ENCODE measurements at places on chromosomes 6 and 20.
A peak's percentile ranks its signal among the peaks of the same experiment; 100 is the strongest.

DNA sequence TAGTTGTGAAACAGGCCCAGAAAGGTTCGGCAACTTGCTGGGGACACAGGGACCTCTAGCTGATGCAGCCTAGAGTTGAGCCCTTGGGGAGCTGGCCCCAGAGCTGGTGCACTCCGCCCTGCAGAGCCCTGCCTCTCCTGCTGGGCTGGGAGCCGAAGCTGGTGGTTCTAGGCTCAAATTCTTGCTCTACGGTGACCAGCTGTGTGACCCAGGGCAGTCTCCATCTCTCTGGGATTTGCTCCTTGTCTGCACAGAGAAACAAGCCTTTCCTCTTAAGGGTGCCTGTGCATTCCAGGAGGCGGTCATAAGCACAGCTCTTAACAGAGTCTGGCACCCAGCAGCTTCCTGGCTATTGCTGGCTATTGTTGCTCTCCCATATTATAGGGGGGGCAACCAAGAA, 47.4 kb downstream of the RBM38 start:
- no peak for DNase-seq

- DNase-seq = no peak
Observed at GRCh38 chr6:16633465-16633864, 127.8 kb downstream of the ATXN1 start.

- no peak for DNase-seq
Observed at GRCh38 chr6:163613025-163613424, 198.5 kb downstream of the QKI start.

DNA sequence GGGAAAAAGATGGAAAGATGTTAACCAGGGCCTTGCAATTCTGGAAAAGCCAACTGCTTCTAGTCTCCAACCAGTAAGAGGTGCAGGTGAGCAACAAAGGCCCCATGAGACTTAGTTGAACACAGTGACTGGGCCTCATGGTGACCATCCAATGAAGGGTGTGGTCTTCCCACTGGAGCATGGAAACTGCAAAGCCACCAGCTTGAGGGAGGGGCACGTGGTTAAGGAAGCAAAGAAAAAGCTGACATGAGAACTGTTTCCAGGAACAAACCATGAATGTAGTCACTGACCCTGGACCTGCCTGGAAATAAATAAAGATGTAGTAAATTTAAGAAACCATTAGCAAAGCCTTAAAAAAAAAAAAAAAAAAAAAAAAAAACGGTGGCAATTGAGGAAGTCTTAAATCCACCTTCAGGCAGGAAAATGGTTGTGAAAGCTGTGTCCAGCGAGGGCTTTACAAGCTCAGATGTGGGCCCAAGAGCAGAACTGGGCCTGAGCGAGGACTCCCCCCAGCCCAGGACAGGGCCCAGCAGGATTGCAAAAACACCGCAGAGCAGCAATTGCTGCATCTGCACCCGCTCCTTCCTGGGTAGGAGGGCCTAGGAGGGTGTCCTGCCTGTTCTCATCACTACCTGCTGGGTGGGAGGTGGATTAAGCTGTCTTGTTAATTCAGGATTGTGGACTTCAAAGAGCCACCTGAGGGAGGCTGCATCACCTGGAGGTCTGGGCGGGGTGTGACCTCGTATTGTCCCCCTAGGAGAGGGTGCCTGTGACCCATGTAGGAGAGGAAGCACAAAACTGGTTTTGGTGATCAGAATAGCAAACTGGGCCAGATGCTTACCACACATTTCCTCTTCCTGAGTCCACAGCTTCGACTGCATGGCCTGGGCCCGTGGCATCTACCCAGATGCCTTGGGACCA, 10.3 kb downstream of the GFRA4 start:
- DNase-seq = no peak

DNA sequence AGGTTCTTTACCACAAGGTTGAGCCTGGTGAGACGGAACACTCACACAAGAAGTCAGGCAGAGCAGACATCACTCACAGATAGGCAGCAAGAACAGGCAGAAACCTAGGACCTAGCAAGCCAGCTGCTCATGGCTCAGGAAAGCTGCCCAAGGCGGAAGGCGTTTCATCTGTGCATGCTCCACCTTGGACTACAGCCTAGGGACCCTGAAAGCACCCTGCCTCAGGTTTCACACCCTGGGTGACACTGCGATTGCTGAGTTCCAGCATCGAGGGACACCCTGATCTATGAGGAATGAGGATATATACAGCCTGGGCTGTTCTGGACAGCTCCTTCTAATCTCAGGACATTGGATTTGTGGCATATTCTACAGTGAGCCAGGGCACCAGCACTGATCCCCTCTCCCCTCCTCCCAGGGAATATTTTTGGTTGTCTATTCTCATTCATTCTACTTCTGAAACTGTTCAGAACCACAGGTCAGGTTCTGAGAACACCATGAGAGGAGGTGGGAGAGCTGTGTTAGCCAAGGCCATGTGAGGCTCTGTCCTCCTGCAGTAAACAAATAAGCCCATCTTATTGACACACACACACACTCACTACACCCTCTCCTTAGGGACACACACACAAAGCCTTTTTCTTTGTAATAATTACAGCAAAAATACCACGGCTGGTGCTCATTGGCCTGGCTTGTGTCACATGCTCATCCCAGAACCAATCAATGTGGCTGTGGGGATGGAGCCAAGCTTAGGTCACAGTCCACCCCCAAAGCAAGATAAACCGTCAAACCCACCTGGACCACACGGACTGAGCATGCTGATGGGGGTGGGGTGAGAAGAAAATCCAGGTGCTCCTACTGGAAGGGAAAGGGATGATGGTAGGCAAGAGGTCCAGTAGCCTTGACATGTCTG, 26.3 kb upstream of the PMEPA1 start:
- no peak for DNase-seq

DNA sequence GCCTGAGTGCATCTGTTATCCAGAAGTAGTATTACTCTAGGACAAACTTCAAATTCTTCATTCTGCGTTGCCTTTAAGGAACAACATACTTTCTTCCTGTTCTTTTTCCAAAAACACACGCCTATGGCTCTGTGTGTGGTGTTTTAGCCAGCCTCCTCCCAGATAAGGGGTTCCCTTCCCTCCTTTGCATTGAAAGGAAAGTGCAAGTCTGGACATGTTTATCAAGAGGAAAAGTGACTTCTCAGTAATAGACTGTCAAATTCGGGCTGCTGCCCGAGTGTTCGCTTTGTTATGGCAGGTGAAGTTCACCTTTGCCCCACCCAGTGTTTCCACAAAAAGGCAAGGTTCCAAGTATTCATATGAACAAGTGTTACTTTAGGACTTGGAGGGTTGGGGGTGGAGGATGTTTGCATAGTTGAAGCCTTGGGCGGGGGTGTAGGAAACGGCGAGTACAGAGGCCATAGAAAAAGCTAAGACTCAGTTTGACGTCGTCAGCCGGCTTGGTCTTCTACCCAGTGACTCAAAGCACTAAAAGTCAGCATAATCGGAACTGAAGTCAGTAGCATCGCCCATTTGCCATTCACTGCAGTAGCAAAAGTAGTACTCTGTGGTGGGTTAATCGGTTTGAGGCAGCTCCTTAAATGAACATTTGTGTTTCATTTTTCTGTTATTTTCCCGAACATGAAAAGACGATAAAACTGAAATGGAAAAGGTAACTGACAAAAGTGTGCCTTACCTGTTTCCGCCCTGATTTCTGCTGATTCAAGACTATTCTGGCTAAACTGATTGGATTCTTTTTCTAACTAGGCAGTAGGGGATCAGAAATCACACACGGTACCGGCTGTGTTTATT, 12.5 kb downstream of the PRDM1 start:
- no peak for DNase-seq

GRCh38 chr6:337805-338368, 45.6 kb downstream of the DUSP22 start:
- no peak for DNase-seq

GRCh38 chr6:47105469-47106178, 63.5 kb upstream of the ADGRF1 start:
- DNase-seq = no peak

DNA sequence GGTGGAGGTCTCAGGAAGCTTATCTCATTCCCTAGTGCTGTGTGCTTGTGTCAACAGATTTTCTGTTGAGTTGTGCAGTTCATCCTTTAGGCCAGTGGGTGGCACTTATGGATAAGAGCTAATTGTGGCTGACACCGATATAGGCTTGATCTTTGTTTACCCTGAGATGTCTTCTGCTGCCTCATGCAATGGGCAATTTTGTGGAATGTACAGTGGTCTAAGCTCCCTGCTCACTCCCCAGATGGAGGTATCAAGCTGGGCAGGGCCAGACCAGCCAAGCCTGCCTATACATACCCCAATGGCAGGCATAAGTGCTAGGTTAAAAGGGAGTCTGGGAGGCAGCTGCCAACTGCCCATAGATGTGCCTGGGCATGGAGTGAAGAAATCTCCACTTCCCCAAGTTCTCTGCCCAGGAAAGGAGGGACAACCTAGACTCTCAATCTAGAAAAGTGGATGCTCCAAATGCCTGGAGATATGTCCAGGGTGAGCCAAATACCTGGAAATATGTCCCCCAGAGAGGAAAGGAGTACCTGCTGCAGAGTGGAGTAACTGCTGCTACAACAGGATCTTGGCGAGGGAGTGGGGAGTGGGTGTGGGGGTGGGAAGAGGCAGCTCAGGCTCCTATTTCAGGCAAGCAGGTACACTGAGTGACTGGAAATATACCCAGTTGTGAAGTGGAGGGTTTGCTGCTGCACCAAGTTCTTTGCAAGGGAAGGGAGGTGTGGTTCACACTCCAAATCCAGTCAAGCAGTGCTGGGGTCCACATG, 53.2 kb upstream of the ARG1 start:
- peak; percentile 75 for DNase-seq

GRCh38 chr6:97059473-97059872, 134.9 kb downstream of the KLHL32 start:
- peak; percentile 78 for DNase-seq

DNA sequence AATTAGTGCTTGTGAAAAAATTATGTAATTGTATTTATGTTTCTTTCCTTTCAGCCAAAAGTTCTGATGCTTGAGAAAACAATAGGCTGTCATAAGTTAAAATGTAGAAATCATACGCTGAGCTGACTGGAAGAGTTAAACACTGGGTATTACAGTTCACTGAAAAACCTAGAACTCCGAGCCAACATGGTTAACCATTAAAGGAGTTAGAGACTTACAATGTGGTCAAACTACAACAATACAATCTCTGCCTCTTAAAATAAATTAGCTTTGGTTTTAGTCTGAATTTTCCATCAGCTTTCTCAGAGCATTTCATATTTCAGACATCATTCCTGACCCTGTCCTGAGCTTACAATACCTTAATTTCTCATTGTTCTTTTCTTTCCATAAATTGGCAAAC, 91.0 kb downstream of the COL12A1 start:
- DNase-seq = no peak

DNA sequence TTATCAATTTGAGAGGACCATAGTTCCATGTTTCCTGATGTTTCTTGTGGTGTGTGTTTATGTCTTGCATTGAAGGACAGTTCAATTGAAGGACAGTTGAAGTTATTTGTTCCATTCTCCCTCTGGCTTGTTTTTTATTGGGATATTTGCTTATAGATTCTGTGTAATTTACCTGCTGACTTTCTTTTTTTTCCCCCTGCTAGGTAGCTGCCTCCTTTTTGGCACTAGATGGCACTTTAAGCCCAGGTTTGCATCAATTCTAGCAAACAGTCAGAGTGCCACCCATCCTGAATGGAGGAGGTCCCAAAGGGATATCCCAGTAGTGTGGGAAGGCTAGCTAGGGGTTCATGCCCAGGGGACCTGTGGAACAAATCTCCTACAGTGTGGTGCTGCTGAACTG, 78.1 kb downstream of the CFAP61 start:
- DNase-seq = peak; percentile 29

- no peak for DNase-seq
Observed at GRCh38 chr20:48019940-48020339, 234.7 kb upstream of the SULF2 start.

GRCh38 chr20:18971574-18971973, 158.0 kb downstream of the SCP2D1 start:
- no peak for DNase-seq

DNA sequence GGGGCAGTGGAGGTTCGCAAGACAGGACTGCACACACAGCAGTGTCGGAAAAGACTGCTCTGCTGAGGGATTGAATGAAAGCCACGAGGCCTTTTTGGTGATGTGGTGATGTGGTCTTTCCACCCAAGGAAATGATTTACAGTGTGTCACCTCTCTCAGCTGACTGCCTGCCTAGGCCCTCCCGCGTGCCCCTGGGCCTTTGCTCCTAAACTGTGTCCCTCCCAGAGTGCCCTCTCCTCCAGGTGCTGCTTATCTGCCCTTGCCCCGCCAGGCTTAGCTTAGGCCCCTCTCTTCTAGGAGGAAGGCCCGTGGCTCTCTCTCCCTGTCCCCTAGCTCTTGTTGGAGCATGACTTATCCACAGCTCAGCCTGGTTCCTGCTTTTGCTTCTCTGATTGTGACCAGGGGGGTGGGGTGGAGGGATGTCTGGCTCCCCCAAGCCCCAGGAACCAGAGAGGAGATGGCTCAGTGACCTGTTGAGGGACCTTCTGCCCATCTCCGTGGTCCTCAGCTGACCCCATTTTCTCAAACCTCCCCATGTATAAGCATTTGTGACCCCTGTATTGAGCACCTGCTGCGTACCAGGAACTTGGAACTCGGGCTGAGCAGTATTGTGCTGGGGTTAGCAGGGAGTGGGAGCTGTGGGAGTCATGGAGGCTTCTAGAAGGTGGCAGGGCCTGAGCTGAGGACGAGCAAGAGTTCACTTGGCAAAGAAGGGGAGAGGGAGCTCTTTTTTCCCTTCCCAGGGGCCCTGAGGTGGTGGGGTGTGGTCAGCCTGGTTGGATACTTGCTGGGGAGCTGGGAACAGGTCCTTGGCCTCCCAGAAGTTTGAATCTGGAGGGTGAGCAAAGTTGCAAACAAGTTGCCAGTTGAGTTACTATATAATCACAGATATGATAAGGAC, 2.2 kb downstream of the SRC start:
- no peak for DNase-seq

DNA sequence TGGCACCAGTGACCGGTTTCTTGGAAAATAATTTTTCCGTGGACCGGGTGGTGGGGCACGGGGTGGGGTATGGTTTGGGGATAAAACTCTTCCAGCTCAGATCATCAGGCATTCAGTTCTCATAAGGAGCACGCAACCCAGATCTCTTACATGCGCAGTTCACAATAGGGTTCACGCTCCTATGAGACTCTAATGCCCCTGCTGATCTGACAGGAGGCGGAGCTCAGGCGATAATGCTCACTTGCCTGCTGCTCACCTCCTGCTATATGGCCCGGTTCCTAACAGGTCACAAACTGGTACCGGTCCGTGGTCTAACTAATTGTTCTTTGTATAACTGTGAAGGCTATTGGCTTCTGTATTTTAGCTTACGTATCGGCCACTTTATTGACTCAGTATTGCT, 51.7 kb downstream of the VSTM2L start:
- no peak for DNase-seq

- no peak for DNase-seq
Observed at GRCh38 chr6:36355819-36356218, 19.1 kb upstream of the BNIP5 start.

GRCh38 chr6:98514073-98514720, 320.2 kb upstream of the POU3F2 start:
- no peak for DNase-seq

Measured in Kasumi-1 (cell line).